Activated CD4-positive, alpha-beta T cell treated with anti-CD3 and anti-CD28 coated beads, Interleukin-2, amount 10 ng/mL, durations not matched to agents 7 days and 5 days (primary cell): ENCODE measurements at places on chromosomes 5 and 9. TPM values are rescaled to one million over a fixed set of nuclear protein-coding genes. Genes with fewer than 3 reads are reported as not detected.

SH3PXD2B gene
- total RNA-seq, result 0.33 TPM

STKLD1 gene
- 2.0 TPM for total RNA-seq

ZNF462 gene
- total RNA-seq, result 0.89 TPM

ZNF474 gene
- total RNA-seq, result not detected

GRCh38 chr5:67021962-67022361, 174.6 kb downstream of the CD180 start:
- H3K27ac ChIP-seq, result no peak overlapping the region
- DNase-seq, result no peak
- H3K4me1 ChIP-seq, result peaks cover 6% of the 10 kb centered on the region

- H3K4me1 ChIP-seq, result peaks cover 2% of the 10 kb centered on the region
- DNase-seq, result no peak
- no peak overlapping the region for H3K27ac ChIP-seq
- peaks cover 5% of the 10 kb centered on the region for H3K36me3 ChIP-seq
Observed at GRCh38 chr9:128845186-128845931, 15.8 kb upstream of the SPOUT1 start.

- H3K4me3 ChIP-seq, result no peak overlapping the region
- peaks cover 7% of the 10 kb centered on the region for H3K27me3 ChIP-seq
- no peaks in the 10 kb centered on the region for H3K4me1 ChIP-seq
- DNase-seq, result no peak
- H3K27ac ChIP-seq, result no peak overlapping the region
- no peaks in the 10 kb centered on the region for H3K36me3 ChIP-seq
Observed at GRCh38 chr5:170612256-170612678, 108.4 kb downstream of the KCNIP1 start.

- no peak for DNase-seq
- peaks cover 76% of the 10 kb centered on the region for H3K36me3 ChIP-seq
- H3K4me1 ChIP-seq, result peaks cover 66% of the 10 kb centered on the region
- peak overlapping the region; percentile 90 for H3K4me3 ChIP-seq
- peak overlapping the region; percentile 99 for H3K27ac ChIP-seq
Observed at GRCh38 chr9:92968081-92968480, 20.8 kb downstream of the FGD3 start.

DNA sequence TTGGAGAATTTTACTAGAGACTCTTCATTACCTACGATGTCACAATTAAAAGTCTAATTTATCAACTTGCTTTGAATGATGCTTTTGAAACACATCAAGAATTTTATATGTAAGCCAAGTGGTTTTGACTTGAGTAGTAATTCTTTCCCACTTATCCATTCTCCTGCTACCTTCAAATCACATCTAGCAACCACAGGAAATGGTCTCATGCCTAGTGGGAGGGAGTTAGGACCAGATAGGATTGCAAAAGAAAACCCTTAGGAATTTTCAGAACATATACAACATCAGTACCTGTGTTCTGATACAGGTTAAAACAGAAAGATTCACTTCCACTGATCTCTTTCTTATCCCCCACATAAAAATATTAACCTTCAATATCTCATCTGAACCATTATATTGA, 260.4 kb downstream of the CWC27 start:
- H3K36me3 ChIP-seq, result no peaks in the 10 kb centered on the region
- peaks cover 12% of the 10 kb centered on the region for H3K4me1 ChIP-seq

DNA sequence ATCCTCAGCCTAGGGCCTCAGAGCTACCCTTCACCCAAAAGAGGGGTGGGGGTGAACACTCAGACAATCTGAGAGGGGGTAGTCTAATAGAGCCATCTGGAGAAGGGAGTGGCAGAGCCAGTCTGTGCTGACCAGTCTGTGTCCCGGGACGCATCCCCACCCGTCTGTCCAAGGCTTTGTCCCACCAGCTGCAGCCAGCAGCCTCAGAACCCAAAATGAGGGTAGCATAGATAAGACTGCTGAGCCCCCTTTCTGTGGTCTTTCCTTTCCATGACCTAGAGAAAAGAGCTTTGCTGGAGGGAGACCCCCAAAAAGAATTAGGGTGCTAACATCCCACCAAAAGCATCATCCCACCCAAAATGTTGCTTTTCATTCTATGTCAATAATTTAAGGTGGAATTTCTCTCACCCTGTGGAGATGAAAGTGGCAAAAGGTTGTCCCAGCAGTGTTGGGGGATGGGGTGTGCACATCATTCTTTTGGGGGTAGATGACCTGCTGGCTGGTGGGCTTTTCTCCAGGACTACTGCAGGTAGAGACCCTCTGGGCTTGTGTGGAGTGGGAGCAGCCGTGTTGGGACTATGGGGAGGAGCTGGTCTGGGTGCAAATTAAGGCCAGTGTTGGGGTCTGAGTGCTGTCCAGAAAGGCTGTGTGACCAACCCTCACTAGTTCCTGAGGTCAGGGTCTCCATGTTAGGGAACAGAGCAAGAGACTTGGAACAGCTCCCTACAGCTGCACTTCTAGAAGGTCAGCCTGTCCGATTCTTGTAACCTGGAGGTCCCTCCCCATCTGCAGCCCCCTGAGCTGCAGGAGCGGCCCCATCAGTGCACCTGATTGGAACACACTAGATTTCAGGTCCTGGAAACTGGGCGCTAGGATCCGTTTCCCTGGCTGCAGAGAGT, 19.9 kb downstream of the URM1 start:
- peaks cover 10% of the 10 kb centered on the region for H3K36me3 ChIP-seq
- H3K27ac ChIP-seq, result no peak overlapping the region
- H3K4me3 ChIP-seq, result no peak overlapping the region
- DNase-seq, result no peak

DNA sequence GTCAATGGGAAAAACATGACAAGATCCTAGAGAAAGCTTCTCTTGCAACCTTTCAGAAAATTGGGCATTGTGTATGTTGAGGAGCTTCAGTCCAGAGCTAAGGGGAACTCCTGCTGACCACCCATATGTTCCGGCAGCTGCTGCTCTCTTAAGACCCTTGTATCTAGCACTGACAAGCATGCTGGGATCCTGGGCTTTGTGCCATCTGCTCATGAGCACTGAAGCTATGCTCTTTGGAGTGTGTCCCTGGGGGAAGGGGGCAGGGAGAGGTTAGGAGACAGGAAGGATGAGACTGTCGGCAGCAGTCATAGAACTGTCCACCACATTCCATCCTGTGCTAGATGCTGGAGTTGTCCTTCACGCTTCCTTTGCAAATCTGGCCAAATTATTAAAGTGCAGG, 109.3 kb downstream of the JAKMIP2 start:
- no peak overlapping the region for H3K27ac ChIP-seq
- no peaks in the 10 kb centered on the region for H3K27me3 ChIP-seq
- no peaks in the 10 kb centered on the region for H3K36me3 ChIP-seq
- no peak for DNase-seq
- no peak overlapping the region for H3K4me3 ChIP-seq

GRCh38 chr9:98504298-98505282, 204.1 kb downstream of the GABBR2 start:
- no peak overlapping the region for H3K4me3 ChIP-seq
- no peak overlapping the region for H3K27ac ChIP-seq
- DNase-seq, result no peak
- H3K36me3 ChIP-seq, result no peaks in the 10 kb centered on the region

DNA sequence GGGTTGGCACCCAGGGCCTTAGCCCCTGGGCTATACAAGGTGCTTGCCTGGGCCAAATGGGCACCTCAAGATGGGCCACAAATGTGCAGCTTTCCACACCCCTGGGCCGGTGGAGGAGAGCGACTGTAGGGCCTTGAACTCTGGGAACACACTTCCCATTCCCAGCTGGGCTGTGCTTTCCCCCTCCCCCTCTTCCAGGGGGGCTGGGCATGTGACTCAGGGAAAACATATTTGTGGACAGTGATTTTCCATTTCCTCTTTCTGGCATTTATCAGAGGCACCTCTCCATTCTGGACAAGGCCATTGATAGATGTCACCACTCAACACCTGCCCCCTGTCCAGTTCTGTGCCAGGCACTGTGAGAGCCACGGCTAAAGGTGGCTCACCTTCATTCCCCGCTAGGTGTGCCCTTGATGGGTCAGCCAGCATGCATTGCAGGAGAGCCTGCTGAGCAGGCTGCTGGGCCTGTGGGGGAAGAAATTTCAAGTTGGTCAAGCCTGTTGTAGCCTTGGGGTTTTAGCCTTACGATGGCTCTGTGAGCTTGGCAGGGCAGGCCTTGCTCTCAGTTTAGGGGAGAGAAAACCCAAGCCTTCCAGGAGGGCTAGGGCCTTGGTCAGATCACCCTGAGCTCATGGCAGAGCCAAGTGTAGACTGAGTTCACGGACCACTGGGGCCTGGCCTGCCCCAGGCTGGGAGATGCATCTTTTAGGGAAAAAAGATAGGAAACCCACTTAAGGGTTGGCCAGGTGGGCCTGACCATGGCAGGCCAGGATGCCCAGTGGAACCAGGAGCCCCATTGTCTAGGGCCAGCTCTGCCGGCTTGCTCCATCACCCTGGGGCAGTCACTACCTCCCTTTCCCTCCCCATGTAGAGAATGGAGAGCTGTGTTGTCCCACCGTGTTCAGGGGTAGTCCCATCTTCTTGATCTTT, 113.9 kb downstream of the DAB2IP start:
- no peaks in the 10 kb centered on the region for H3K4me1 ChIP-seq
- DNase-seq, result no peak
- H3K4me3 ChIP-seq, result no peak overlapping the region
- H3K27ac ChIP-seq, result no peak overlapping the region
- peaks cover 4% of the 10 kb centered on the region for H3K27me3 ChIP-seq
